Mesothelial cell of epicardium (in vitro differentiated cells): ENCODE measurements at places on chromosomes 13 and 19.
A peak's percentile ranks its signal among the peaks of the same experiment; 100 is the strongest.

GRCh38 chr19:45825263-45825605 is 10.1 kb upstream of the RSPH6A start:
- DNase-seq = no peak

DNA sequence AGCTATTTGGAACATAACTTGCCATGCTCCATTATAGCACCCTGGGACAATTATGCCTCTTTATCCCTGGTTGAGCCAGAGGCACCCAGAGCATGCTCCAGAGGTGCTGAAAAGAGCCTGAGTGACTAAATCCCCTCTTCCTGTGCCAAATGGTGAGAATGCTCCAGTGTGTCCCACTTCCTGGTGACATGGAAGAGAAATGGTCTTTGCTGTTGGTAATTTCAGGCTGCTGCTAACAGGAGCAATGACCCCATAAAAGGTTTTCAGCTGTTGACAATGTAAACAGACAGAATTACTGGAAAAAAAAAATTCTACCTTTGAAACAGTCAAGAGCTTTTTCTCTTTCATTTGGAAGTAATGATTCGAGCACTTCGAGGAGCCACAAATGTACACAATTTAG is 341.8 kb downstream of the FGF9 start:
- no peak for DNase-seq

- no peak for DNase-seq
Measured at GRCh38 chr13:99347335-99347878, 40.2 kb upstream of the GPR183 start.

GRCh38 chr19:10230173-10230860 is 814 bp downstream of the S1PR2 start:
- DNase-seq = peak; percentile 70

- DNase-seq = no peak
Measured at GRCh38 chr19:2385053-2385721, 25.1 kb downstream of the TMPRSS9 start.

- DNase-seq = peak; percentile 51
Measured at GRCh38 chr13:110340812-110341444, 33.8 kb downstream of the COL4A2 start.

GRCh38 chr19:13557756-13558398 is 51.6 kb upstream of the CACNA1A start:
- DNase-seq = no peak

GRCh38 chr13:99973163-99973807 is 1.7 kb upstream of the ZIC5 start:
- DNase-seq = no peak

DNA sequence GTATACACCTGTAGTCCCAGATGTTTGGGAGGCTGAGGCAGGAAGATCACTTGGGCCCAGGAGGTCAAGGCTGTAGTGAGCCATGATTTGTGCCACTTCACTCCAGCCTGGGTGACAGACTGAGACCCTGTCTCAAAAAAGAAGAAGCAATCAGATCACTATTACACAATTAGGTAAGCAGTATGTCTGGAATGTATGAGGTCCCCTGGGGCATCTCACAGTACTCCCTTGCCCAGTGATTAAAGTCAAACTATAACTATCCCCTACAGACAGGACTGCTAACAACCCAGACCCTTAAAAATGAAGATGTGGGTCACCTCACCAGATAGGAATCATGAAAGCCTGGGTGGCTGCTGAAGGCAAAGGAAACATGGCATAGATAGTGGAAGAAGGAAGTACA is 9.4 kb upstream of the PAN3 start:
- no peak for DNase-seq

GRCh38 chr19:7862413-7862951 is 11.7 kb downstream of the PRR36 start:
- peak; percentile 85 for DNase-seq

GRCh38 chr19:32830231-32831014 is 39.1 kb downstream of the SLC7A9 start:
- no peak for DNase-seq

- DNase-seq = no peak
Measured at GRCh38 chr19:1001538-1002166, 1.4 kb downstream of the GRIN3B start.

- DNase-seq = no peak
Measured at GRCh38 chr19:43564800-43565199, 10.5 kb downstream of the XRCC1 start.

DNA sequence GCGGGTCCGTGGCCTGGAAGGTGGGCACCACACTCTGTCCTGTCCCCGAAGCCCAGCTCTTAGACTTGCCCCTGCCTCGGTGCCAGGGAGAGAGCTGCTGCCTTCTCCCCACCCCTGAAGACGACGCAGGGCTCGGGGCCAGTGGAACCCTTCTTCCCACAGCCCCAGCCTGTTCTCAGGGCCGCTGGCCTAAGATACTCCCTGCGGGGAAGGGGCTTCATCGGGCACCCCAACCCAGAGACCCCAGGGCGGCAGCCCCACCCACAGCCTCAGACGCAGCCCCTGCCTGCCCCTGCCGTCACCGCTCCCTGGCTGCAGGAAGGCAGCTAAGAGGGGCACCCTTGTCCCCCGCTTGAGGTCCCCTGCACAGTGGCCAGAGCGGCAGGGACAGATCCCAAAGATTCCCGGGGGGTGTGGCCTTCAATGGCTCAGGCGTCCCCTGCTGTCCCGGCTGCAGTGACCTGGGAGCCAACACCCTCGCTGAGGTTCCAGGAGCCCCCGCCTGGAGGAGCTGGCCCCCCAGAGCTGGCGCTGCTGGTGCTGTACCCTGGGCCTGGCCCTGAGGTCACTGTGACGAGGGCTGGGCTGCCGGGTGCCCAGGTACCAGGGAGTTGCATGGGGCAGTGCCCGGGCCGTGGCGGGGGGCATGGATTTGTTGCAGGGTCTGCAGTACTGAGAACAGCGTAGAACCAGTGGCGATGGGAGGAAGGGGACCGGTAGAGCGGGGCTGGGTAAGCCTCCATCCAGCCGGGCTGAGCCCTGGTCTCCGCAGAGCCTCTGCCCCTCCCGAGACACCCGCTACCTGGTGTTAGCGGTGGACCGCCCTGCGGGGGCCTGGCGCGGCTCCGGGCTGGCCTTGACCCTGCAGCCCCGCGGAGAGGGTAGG is 1.0 kb downstream of the AMH start:
- DNase-seq = no peak

DNA sequence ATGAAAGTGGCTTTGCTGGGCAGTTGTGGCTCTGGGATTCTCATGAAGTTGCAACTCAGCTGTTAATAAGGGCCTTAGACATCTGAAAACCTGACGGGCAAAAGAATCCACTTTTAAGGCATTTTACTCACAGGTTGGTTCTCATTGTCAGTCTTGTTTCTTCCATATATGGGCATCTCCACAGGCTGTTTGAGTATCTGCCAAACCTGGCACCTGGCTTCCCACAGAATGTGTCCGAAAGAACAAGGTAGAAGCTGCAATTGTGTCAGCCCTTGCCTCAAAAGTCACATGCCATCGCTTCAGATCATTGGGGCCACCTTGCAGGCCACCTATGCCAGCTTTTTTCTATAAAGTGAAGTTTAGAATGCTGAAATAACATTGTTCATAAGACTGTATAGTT is 102.4 kb downstream of the KCTD12 start:
- DNase-seq = no peak

DNA sequence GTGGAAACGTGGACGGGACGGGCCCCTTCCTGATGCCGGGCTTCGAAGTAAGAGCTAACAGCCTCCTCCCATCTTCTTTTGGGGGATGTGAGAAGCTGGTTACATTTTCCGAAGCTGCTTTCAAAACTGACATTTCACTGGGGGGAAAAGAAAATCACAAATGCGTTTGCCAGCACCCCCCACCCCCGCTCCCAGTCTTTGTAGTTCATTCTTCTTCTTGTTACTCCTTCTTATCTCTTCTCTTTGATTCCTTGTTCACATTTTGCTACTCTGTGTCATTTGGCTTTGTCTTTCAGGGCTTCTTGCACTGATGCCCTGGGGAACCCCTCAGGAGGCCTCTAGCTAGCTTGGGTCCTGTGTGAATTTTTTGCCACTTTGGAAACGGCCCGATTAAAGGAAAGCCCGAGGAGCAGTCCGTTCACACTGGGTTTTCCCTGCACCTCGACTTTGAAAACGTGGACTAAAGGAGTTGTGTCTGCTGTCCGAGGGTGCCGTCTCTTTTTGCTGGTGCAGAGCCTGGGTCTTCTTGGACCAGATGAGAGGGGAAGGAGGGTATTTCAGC is 1.3 kb downstream of the CARM1 start:
- no peak for DNase-seq

GRCh38 chr13:39391761-39392160 is 211.2 kb downstream of the LHFPL6 start:
- DNase-seq = no peak

- DNase-seq = no peak
Measured at GRCh38 chr19:13210339-13210775, 60.1 kb downstream of the IER2 start.

- DNase-seq = no peak
Measured at GRCh38 chr19:35303357-35303915, 11.5 kb downstream of the MAG start.

GRCh38 chr13:60727140-60727539 is 330.1 kb downstream of the TDRD3 start:
- no peak for DNase-seq

DNA sequence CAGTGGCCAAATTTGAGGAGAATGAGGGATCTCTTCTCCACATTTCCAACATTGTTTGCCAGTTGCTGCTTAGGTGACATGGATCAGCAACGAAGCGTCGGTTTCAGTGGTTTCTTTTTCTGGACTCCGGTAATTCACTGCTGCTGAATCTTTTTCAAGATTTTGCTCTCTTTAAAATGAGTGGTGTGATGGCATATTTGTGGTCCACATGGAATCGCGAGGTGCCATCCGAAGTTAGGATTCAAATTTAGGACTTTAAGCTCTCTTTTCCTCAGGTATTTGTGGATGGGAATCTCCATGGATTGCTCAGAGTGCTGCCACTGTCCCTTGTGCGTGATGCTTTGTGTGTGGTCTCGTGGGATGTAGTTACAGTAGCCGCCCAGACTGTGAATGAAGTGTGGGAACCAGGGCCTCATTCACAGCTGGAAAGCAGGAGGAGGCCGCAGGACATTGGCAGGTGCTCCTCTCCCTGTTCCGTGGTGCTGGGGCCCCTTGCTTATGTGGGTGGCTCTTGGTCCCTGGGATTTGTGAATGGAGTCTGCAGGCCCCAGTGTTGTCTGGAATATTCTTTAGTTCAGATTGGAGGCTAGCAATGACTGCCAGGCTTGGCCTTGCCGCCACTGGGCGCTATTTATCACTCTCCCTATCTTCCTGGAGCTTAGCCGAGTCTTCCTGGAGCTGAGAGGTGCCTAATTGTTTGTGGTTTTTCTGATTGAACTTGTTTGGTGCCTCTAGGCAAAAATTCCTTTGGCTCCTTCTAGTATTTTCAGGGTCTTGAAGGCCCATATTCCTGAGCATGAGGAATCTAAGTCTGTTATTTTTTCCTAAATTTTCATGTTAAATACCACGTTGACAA is 1.5 kb downstream of the ILF3 start:
- no peak for DNase-seq

DNA sequence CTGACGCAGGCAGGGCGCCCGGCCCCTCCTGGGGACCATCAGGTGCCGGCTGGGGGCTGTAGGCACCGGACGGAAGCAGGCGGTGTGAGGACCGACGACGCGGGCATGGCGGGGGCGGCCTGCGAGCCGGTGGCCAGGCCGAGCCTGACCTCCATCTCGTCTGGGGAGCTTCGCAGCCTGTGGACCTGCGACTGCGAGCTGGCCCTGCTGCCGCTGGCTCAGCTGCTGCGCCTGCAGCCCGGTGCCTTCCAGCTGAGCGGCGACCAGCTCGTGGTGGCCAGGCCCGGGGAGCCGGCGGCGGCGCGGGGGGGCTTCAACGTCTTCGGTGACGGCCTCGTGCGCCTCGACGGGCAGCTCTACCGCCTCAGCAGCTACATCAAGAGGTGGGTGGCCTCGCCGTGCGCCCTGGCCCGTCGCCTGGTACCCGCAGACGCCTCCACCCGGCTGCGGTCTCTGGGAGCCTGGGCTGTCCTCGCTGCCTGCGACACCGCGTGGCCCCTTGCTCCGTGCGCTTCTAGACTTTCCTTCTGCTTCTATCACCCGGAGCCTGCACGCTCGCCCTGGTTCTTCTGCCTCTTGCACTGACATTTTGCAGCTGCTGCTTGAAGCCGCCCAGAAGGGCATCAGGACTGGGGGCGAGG is 460 bp downstream of the MEDAG start:
- DNase-seq = no peak

DNA sequence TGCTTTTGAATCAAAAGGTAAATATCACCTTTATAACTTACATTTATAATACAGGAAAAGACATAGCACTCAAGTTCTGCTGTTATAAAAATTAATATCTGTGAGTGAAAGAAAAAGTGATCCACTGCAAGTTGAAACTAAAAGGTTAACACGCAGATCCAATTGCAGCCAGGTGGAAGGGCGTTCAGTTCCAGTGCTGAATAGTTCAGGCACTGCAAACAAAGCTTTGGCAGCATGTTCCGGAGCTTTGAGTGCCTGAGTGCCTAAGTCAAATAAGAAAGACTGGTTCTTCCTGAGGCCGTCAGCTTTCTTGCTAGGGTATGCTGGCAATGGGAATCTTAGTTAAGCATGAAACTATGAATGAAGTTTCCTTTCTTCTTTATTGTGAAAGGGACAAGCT is 200.3 kb downstream of the LMO7 start:
- DNase-seq = no peak

GRCh38 chr19:35236638-35237400 is 8.3 kb upstream of the FAM187B start:
- no peak for DNase-seq

DNA sequence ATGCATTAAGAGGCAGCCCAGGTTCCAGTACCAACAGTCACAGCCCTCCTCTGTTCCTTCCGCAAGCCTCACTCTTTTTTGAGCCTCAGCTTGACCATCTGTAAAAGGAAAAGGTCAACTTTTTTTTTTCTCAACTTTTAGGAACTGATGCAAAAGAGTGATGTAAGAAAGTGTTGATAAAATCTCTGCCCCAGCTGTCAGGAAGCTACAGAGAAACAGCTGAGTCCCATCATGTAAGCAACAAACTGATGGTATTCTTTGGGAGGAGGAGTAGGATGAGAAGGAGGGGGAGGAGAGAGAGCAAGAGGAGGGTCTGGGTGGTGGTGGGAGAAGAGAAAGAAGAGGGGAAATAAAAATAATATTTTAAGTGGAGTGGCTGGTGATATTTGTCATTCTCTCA is 233.9 kb upstream of the TSHZ3 start:
- no peak for DNase-seq
